ENCODE measurements at places on chromosomes 5 and 9.
A peak's percentile ranks its signal among the peaks of the same experiment; 100 is the strongest.

DNA sequence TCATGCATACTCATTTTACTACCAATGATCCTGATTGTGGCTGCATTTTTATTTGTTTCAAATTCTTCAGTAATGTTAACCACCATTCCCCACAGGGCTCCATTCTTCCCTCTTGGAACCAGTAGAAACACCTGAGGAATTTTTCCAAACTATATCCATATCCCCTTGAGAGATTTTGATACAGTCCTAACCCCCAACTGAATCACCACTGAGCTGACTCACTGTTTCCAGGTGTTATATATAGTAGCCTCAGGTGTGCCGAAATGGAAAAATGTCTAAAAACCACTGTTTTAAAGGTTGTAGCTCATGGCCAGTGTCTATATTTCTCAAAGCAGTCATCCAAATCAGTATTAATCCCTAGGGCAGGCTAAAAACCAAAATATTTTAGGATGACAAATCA lies 85.2 kb downstream of the MRPS27 start:
- DNase-seq, result no peak

DNA sequence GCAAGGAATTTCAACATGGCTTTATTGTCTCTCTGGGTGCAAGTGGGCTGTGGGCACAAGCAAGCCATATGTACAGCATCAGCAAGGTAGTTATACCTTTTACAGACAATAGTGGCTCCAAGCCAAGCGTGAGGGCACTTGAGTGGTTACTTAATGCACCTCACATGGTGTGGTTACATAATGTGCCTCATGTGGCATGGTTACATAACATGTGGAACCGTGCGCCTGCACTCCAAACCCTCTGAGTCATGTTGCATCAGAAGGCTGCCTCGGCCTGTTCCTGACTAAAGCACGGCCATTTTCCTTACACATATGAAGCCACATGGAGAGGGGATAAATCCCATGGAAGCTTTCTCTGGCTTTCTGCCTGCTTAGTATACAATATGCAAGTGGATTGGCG lies 150.9 kb downstream of the OSTF1 start:
- peak; percentile 8 for DNase-seq

DNA sequence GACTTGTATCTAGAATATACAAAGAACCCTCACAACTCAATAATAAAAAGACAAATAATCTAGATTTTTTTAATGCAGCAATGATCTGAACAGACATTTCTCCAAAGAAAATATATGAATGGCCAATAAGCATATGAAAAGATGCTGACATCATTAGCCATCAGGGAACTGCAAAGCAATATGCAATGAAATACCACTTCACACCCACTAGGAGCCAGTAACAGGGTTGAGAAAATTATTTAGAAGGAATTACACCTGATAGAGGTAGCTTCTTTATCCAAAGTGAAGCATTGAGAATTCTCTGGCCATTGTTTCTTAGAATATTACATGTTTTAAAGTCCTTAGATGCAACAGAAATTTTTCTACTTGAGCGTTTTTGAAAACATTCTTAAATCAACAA lies 316.9 kb downstream of the KCNN2 start:
- DNase-seq, result no peak

- no peak for DNase-seq
Observed at GRCh38 chr9:128169925-128170324, 9.9 kb downstream of the BBLN start.

GRCh38 chr5:54669285-54669684 lies 151.7 kb downstream of the SNX18 start:
- DNase-seq, result no peak

All from NCI-H345 (cell line).